ENCODE measurements at places on chromosomes 6 and 20.
A peak's percentile ranks its signal among the peaks of the same experiment; 100 is the strongest.

GRCh38 chr20:17936761-17937732, 31.5 kb downstream of the SNX5 start:
- DNase-seq: no peak

DNA sequence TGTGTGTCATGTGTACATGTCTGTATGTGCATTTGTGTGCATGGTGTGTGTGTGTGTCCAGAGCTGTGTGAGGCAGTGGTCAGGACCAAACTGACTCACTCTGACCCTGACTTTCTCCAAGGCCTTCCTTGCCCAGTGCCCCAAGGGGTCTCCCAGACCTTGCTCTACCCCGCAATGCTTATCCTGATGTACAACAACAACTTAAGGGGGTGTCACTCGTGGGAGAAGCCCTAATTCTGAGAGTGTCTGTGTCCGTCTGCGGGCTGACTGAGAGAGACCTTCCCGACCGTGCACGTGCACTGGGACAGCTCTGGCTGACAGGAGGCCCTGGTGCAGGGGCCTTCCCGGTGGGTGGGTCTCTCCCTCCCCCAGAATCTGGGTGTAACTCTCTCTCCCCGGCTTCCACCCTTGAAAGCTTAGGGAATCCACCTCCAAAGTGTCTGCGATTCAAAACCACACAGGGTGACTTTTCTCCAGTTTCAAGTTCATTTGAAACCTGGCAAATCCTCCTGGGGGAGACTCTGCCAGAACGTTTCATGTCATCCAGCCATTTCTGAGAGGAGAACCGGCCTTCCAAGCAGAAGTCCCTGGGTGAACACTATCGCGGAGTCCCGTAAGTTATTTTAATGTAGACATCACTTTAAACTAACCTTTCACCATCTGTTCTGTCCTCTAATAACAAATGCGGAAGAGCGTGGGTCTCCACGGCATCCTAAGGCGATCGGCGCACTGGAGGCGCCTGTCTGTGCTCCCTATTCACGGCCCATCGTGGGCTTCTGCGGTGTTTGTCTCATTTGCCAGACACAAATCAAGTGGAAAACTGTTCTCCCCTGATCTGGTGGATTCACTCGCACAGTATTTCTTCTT, 225.5 kb downstream of the TAF4 start:
- no peak for DNase-seq

DNA sequence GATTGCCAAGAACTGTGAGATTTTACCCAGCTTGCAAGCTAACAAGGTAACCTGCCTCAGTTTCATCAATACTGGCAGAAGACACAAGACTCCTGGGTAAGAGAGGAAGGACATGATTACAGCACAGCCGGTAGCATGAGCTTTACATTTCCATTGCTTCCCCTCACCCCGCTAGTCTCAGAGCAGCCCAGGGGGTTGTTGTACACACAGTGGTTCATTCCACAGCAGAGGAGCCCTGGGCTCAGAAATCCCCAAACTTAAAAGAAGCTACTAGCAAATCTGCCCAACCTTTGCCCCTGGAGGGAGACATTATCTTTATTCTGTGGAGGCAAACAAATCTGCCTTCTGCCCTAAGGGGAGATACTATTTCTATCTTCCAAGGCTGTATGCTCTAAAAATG, 17.1 kb upstream of the MTHFD1L start:
- DNase-seq: no peak

GRCh38 chr6:120945905-120946594, 388.2 kb downstream of the TBC1D32 start:
- no peak for DNase-seq

DNA sequence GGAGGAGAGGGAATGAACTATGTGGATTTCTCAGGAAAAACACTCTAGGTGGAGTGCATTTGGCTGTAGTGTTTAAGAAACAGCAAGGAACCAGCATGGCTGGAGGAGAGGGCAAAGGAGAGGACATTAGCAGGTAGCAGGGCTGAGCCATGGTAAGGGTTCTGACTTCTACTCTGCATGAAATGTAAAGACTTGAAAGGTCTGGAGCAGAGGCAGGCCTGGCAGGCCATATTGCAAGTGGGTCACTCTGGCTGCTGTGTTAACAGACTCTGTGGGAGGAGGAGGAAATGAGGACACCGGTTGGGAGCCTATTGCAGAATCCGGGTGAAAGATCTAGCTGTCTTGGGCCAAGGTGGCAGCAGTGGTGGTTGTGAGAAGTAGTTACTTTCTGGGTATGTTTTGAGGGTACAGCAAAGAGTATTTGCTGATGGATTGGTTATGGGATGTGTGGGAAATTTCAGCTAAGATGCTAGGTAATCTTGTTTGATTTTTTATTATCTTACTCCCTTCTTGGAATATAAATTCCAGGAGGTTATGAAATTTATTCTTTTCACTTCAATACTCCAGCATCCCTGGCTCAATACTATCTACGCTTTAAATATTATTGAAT, 115.9 kb upstream of the BCLAF1 start:
- no peak for DNase-seq

DNA sequence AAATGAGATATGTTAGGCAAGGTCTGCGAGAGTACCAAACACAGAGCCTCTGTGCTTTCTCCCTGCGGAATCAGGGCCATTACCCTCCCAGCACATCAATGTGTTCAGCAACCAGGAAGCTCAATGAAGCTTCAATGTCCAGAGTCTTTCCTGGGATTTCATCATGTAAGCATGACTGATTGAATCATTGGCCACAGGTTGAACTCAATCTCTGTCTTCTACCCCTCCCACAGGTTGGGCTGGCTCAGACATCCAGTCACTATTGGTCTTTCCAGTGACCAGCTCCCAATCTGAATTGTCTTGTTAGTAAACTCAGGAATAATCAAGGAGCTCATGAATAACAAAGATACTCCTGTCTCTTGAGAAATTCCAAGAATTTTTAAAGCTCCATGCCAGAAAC, 2.7 kb upstream of the DTD1 start:
- DNase-seq: no peak

DNA sequence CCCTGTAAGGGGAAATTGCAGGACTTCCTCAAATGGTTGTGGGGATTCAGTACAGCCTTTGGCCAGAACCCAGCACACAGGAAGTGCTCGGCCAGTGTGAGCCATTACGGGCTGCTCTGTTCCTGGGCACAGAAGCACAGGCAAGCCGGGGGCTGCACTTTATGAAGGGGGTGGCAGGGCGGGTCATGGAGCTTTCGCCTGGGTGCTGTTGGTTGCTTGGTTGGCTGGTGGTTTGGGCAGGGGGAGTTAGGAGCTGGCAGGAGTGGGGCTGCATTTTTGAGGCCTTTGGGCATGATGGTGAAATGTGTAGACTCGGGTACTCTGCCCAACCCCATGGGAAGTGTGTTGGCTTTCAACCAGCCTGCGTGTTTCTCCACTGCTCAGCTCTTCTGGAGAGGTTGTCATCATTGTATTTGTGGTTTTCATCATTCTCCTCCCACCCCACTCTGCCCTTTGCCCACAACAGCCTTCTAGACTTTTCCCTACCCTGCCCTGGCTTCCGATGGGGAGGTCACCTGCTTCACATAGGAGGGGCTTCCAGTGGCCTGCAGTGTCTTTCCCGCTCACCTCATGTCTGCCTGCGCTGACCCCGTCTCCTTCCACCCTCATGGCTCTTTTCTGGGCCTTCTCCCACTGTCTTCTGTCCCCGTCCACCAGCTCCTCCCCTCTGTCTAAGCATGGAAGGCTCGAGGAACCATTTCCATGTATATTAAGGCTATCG, 16.1 kb upstream of the RBM38 start:
- DNase-seq: no peak

- no peak for DNase-seq
Measured at GRCh38 chr6:72677740-72678139, 55.9 kb downstream of the KCNQ5 start.

- DNase-seq: no peak
Measured at GRCh38 chr6:39282774-39283173, 31.4 kb downstream of the KCNK17 start.

DNA sequence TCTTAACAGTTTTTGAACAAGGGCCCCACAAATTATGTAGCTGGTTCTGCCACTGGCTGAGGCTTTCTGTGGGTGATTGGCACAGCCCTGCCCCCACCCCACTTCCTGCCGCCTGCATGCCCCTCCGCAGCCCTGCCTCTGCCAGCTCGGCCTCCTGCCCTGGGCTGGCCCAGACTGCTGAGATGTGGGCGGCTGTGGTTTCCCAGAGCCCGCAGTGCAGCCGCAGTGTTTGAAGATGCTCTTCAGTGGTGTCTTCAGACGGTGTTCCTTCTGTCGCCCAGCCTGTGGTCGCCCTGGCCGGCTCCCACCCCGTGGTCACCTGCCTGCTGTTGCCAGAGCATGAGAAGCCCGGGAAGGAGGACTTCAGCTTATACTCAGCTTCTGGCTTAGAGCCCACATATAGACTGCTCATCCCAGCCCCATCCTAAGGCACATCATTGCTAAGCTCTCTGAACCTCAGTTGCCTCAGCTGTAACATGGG, 154.3 kb downstream of the VEGFA start:
- DNase-seq: peak; percentile 13

- DNase-seq: no peak
Measured at GRCh38 chr6:79081663-79082062, 3.6 kb upstream of the PHIP start.

GRCh38 chr6:101079696-101080270, 198.7 kb upstream of the ASCC3 start:
- no peak for DNase-seq

DNA sequence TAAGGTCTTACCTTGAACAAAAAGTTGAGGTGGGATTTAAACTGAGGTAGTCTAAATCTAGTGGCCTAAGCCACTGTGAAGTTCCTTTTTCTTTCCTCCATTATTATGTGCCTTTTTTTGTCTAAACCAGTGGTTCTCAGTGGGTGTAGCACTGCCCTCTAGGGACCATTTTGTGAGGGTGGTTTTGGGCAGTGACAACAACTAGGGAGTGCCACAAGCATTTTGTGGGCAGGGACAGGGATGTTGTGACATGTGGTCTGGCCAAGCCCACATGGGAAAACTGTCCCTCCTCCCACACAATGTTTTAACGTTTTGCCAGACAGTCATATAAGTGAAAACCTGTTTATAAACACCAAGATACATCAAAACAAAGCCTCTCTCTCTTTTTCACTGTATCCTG, 899.4 kb upstream of the FLRT3 start:
- DNase-seq: no peak

DNA sequence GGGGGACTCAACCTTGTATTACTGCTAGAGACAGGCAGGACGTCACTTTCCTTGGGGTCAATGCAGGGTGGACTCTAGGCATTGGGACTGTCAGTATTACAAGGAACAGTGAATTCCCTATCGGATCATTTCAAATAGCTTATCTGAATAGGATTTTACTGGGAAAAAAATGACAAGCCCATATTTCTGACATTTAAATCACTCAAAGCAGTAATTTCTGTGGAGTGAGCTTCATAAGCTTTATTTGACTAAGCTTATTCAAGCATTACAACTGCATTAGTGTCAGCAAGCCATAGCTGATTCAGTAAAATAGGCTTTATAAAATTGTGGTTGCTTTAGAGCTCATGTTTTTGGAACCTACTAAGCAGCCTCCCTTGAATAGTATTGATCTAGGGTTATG, 44.3 kb downstream of the TRDN start:
- no peak for DNase-seq

DNA sequence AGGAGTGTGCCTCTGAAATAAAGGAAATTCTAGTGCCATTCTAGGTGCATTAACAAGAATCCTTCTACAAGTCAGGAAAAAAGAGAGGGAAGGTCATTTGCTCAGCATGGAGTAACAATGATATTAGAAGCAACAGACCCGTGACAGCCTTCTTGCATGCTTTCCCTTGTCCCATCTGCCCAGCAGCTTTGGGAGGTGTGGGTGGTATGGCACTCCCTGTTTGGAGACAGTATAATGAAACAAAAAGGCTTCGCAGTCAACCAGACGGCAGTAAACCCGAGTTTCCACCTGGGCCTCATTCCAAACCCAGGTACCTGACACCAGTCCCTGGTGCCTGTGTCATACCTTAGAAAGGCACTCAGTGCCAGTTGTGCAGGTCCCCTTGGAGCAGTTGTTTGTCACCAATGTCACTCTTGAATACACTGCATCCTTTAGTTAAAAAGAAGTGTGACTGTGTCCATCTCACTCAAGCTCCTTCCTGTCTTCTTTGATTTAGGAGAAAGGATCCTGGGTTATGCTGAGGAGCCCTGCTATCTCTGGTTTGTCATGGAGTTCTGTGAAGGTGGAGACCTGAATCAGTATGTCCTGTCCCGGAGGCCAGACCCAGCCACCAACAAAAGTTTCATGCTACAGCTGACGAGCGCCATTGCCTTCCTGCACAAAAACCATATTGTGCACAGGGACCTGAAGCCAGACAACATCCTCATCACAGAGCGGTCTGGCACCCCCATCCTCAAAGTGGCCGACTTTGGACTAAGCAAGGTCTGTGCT, 14.7 kb downstream of the STK35 start:
- DNase-seq: no peak

DNA sequence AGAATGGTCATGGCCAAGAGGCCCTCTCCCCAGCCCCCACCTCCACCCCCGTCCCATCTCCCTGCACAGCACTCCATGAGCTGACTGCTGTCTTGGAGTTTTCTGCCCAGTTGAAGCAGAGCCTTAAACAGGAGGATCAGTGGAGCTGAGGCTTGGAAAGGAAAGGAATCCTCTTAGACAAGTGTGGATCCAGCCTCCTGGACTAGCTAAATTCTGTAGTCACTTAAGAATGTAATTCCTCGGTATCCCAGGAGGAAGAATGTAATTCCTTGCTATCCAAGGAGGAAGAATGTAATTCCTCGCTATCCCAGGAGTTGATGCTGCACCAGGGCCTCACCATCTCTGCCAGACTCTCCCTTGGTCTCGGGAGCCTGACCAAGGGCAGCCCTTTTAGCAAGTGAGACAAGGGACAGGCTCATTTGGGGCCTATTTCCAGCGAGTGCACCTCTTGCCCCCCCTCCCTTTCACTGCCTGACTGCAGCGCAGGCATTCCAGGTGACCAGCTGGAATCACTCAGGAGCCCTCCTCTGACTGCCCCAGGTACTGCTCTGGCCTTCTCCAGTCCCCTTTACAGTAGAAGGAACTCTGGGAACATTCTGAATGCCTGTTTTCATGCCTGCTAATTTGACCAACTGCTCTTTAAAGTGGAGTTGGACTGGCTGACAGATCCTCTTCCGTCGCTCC, 76.2 kb downstream of the TCP11 start:
- no peak for DNase-seq

DNA sequence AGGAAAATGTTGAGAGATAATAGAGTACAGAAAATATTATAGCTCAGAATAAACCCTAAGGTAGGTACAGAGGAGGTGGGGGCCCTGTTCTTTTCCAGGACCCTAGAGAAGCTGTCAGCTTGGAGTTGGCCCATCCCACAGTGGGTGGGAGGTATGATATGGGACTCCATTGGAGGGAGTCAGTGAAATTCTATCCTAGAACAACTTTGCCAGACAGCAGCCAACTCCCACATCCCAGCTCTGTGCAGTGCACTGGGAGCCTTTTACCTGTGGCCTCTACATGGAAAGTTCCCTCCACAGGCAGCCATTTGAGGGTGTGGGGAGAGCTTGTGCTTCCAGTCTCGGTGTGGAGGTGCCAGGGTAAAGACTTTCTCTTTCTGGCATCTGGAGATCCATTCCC, 36.8 kb upstream of the CLIC5 start:
- no peak for DNase-seq

GRCh38 chr20:59948828-59949720, 8.9 kb downstream of the FAM217B start:
- no peak for DNase-seq
